Endothelial cell (in vitro differentiated cells): ENCODE measurements at places on chromosomes 12 and 14. TPM values are rescaled to one million over a fixed set of nuclear protein-coding genes. Genes with fewer than 3 reads are reported as not detected.

- DNase-seq, result no peak
Measured at GRCh38 chr12:6899837-6900519, 4.6 kb upstream of the LRRC23 start.

DNA sequence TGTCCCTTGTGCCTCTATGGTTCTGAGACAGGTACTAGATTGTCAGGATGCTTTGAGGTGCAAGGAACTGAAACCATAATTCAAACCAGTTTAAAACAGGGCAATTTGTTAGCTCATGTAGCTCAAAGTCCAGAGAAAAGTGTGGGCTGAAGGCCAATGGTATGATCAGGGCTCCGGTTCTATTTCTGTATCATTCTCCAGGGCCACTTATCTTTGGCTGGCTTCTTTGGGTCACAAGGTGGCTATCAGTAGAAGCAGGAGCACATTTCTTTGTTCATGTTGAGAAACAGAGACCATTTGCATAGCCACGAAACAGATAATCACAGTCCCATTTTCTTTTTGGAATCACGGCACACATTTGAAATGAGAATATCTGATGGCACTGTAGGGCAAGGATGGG lies 294.9 kb downstream of the ETNK1 start:
- DNase-seq, result no peak

The CCDC196 gene
- not detected for total RNA-seq

GRCh38 chr14:33707716-33708115 lies 243.2 kb downstream of the EGLN3 start:
- DNase-seq, result no peak

The CELA1 gene
- total RNA-seq, result not detected

- no peak for DNase-seq
Measured at GRCh38 chr14:57918791-57919190, 52.9 kb upstream of the SLC35F4 start.

GRCh38 chr14:35197015-35197414 lies 74.7 kb downstream of the PRORP start:
- DNase-seq, result no peak

DNA sequence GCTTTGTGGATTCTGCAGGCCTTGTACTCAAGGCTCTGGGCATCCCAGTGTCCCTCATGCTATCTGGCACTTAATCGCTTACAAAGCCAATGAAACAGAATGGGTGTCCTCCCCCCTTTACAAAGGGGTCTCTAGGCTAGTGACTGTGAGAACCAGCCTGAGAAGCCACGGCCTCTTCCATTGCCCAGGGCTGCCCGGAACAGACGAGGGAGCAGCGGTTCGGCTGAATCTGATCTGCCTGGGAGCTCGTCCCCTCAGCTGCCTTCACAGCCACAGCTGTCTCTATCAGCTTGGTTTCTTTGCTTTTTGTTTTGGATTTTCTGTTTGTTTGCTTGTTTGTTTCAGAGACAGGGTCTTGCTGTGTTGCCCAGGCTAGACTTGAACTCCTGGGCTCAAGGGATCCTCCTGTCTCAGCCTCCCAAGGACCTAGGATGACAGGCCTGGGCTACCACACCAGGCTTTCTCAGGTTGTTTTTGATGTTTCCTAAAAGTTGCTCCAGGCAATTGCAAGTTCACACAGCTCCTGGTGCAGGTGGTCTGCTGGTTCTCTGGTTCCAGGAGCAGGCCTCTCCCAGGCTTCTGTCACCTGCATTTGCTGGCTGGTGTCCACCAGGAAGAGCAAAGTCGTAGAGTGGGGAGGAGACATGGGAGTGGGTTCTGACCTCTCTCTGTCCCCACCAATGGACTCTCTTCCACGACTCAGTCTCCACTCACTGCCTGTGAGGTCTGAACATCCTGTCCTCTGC lies 10.9 kb upstream of the RIN3 start:
- no peak for DNase-seq

DNA sequence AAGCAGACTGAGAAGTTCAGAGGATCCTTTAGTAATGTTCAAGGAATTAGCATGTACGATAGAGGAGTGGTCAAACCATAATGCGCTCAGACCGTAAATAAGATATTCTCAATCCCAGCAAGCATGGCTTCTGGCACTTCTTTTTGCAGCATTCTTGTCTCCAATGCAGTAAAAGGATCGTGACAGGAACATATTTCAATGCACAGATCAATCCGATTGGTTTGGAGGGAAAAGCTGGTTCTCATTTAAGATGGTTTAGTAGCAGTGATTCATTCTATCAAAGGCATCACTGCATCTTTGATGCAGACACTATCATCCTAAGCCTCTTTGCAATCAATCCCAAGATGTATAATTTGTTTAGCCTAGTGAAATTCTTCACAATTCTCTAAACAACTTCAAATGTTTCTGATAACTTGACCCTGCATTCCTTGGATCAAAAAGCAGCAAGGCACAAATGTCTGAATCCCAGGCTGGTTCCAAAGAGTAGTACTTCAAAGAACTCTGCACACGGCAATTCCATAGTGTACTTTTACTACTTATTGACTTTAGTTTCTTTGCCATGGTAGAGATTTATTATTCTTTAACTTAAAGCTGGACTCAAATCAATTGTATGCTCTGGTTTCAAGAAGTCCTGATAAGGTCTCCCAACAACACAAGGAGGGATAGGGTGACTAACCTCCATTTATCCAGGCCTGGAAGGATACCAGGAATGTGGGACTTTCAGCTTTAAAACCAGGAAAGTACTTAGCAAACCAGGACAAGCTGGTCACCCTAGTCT lies 96.8 kb upstream of the MDM1 start:
- no peak for DNase-seq

The SLC22A17 gene
- total RNA-seq, result 35.3 TPM

The CPNE6 gene
- not detected for total RNA-seq

- no peak for DNase-seq
Measured at GRCh38 chr12:71958993-71959578, 20.4 kb downstream of the TPH2 start.

GRCh38 chr12:125418902-125419564 lies 353.8 kb downstream of the AACS start:
- no peak for DNase-seq

GRCh38 chr14:72060460-72060859 lies 128.2 kb downstream of the RGS6 start:
- no peak for DNase-seq

- DNase-seq, result no peak
Measured at GRCh38 chr14:96085369-96085768, 46.2 kb downstream of the C14orf132 start.

DNA sequence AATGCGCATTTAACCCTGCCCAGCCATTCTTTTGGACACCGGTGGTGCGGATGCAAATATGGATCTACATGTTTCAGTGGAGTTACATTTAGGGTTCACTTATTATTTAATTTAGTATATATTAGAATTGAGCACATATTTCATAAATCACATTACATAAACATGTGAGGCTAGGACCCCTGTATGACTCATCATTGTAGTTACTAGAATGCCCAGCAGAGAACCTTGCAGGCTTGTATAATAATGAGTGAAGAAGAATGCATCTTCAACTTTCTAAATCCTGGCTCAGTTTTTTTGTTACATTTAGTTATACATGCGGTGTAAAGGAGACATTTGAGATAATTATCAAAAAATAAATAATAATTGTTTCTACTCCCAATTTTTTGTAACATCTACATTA lies 369.0 kb downstream of the ATP23 start:
- DNase-seq, result no peak

The APOF gene
- not detected for total RNA-seq

- no peak for DNase-seq
Measured at GRCh38 chr14:83714151-83714550, 1815.8 kb upstream of the FLRT2 start.

DNA sequence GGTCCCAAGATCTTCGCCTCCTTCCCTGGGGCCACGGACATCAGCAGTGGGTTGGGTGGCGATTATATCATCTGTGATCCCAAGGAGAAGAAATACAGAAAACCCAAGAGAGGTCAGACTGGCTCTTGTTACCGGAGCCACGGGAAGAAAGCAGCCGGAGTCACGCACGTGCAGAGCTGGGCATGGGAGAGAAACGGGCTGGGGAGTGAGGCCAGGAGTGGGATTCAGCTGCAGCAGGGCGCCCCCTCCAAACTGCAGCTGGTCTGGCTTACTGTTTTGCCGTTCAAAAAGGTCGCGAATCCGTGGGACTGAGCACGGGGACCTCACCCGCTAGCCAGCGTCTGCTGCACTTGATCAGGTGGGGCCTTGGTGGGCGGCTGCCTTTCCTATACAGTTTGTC lies 206.6 kb upstream of the PRMT8 start:
- DNase-seq, result no peak
